Mesenteric fat pad (tissue), 1 donor: ENCODE measurements at places on chromosomes 12 and 14. TPM values are rescaled to one million over a fixed set of nuclear protein-coding genes. Genes with fewer than 3 reads are reported as not detected.

DNA sequence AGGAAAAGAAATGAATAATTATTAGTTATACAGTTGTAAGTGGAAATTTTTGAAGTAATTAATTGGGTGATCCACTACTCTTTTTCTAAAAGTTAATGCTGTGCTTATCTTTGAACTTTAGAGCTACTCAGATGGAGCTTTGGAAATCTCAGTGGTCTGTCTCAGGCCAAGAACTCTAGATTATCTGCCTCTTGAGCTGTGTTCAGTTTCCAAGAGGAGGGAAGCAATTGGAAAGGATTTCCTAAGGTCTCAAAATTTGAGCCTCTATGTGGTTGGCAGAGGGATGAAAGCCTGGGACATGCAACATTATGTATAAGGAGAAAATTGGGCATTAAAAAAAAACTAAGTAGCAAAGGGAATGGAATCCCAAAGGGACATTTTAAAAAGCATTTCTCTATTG lies 334.0 kb upstream of the PRICKLE1 start:
- no peak for DNase-seq

DNA sequence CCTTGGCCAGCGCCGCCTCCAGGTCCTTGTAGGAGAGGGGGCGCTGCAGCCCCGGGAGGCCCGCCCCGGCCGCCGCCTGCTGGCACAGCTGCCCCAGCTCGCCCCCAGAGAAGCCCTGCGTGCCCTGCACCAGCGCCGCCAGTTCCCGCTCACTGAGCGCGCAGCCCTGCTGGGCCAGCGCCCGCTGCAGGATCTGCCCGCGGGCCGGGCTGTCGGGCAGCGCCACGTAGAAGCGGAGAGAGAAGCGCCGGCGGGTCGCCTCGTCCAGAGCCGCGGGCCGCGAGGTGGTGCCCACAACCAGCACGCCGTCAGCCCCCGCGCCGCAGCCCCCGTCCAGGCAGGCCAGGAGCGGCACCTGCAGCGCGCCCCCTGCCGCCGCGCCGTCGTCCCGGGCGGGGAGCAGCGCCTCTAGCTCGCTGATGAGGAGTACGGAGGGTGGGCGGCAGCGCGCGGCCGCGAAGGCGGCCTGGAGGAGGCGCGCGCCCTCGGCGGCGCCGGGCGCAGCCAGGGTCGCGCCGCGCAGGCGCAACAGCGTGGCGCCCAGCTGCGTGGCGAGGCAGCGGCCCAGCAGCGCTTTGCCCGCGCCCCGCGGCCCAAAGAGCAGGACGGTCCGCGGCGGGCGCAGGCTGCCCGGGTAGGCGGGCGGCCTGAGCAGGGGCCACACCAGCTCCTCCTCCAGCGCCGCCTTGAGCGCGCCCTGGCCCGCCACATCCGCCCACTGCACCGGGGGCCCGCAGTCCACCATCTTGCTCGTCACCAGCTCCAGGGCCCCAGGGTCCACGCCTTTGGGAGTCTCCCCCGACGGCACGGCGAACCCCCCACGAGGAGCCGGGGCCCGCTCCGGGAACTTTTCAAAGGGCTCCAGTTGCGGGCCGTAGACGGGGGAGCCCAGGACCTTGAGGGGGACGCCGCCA lies 27.7 kb downstream of the FIGNL2 start:
- DNase-seq: no peak

GPR132 gene
- 4.5 TPM for total RNA-seq

- DNase-seq: no peak
Measured at GRCh38 chr14:28751467-28752058, 15.0 kb upstream of the FOXG1 start.

GRCh38 chr12:92210071-92210470 lies 64.4 kb upstream of the BTG1 start:
- no peak for DNase-seq

DNA sequence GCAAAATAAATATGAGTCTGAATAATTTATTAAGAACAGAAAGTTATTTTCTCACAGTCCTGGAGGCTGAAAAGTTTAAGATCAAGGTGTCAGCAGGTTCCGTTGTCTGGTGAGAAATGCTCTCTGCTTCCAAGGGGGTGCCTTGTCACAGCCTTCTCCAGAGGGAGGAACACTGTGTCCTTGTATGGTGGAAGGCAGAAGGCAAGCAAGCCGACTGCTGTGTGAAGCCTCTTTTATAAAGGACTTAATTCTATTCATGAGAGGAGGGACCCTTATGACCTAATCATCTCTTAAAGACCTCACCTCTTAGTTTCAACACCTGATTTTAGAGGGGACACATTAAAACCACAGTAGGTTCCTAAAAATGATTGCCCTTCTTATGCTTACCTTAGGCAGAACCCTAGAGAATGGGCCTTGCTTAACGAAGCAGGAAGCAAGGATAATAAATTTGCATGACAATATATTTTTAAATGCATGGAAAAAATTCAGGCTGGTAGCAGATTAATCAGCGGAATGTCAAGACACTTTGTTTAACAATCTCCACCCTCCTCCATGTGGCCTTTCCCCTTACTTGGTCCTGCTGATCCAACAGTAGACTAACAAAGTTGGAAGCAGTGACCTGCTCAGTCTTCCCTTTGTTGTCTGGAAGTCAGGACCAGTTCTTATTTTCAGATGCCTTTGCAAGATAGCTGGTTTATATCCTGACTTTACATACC lies 154.9 kb downstream of the DYRK2 start:
- no peak for DNase-seq

- DNase-seq: no peak
Measured at GRCh38 chr12:108603743-108604142, 5.9 kb upstream of the TMEM119 start.

SERPINA10 gene
- total RNA-seq: not detected

SLC17A8 gene
- not detected for total RNA-seq

DNA sequence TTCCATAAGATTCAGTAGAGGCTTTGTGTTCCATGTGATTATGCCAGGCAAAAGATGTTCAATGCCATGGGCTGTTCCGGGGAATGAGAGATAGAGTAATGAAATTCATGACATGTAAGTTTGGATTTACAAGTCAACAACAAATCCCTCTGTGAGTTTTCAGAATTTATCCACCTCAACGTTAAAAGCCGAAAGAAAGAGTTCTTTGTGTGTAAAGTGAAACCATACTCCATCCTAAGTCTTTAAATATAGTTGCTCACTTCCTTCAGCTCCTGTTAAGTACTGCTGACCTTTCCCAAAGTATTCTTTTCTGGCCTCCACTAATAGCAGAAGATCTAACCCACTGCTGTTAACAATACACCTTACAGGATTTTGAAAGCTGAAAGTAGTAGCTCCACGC lies 190.0 kb downstream of the TMX1 start:
- no peak for DNase-seq

GRCh38 chr12:122049827-122050226 lies 28.1 kb downstream of the BCL7A start:
- DNase-seq: no peak

SDR9C7 gene
- not detected for total RNA-seq

DNA sequence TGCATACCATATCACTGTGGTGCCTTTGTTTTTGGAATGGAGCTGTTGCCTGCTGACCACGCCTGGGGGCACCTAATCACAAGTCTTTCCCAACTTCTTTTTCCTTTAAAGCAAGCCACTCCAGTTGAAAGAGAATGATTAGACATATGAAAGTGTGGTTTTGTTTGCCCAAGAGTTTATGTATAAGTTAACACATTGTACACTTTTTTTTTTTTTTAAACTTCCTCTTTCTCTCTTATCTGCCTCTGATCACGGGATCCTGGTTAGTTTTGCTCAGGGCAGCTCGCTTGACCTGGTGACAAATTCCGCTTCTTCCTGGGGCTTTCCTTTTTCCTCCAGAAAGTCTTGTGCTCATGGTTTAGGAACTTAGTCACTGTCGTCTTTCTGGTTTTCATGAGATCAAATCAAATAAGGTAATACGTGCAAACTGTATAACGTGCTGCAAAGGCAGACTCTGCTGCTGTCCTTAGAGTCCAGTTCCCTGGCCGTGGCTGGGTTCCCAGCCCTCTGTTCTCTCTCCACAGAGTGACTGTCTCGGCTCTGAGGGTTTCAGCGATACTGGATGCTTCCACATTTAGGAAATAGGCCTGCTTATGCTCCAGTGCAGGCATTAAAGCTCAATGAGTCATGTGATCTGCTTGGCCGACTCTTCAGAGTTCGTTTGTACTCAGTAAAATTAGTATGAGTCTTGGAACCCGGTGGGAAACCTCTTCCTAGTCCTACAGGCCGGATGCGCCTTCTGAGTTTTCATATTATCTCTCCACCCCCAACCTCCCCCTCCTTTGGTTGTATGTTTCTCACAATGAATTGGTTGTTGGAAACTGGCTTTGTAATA lies 15.2 kb downstream of the RASSF3 start:
- no peak for DNase-seq

KRT1 gene
- total RNA-seq: not detected

- DNase-seq: no peak
Measured at GRCh38 chr14:64698903-64699302, 5.3 kb upstream of the PLEKHG3 start.

- DNase-seq: no peak
Measured at GRCh38 chr12:48986720-48987291, 8.7 kb downstream of the WNT1 start.

C12orf54 gene
- not detected for total RNA-seq

SLC25A47 gene
- total RNA-seq: not detected

- DNase-seq: no peak
Measured at GRCh38 chr14:51444353-51445000, 204.4 kb downstream of the TMX1 start.

HNRNPC gene
- 330 TPM for total RNA-seq

DNA sequence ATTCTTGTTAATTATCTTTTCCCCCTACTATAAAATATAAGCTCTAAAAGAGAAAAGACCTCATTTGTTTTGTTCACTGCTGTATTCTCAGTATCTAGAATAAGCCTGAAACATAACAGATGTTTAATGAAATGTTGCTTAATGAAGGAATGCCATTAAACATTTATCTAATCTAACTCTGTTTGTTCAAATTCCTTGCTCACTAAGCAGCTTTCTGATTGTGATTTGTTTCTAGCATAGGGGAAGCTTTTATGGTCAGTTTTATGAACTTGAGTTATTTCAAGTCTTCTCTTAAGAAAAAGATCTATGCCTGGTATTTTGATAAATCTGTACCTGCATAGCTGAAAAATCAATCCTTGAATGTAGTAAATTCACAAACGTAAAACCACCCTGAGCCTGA lies 308.6 kb downstream of the CCDC91 start:
- DNase-seq: no peak

- no peak for DNase-seq
Measured at GRCh38 chr14:58878439-58879139, 240.8 kb downstream of the DACT1 start.

BIN2 gene
- total RNA-seq: 14.4 TPM

- DNase-seq: no peak
Measured at GRCh38 chr12:72219937-72220336, 52.2 kb upstream of the TRHDE start.

DNA sequence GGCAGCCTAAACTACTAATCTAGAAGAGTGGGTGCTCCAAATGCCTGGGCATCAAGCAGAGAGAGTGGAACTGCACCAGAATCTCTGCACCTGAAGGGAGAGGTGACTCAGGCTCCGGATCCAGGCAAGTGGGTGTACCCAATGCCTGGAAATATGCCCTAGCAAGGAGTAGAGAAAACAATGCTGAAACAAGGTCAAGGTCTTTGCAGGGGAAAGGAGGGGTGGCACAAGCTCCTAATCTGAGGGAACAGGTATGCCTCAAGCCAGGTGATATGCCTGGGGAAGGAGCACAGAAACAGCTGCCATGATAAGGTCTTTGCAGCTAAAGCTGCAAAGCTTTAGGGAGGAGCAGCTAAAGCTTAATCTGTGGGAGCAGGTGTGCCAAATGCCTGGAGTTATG lies 136.0 kb upstream of the KITLG start:
- DNase-seq: no peak

- DNase-seq: no peak
Measured at GRCh38 chr14:106845286-106846087, 1319.1 kb downstream of the TMEM121 start.

INSM2 gene
- not detected for total RNA-seq

DNA sequence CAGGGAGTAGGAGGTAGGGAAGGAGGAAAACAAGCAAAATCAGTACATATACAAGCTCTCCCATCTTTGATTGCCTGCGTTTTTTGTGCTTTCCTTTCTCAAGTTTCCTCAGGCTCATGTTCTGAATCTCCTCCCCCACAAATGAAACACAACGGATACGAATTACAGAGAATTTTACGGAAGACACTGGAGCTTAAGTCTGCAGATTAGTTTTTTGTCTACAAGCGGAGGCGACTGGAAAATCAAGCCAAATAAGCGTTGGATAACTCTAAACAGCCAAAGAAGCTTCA lies 612 bp downstream of the WBP11 start:
- DNase-seq: no peak

C14orf180 gene
- 25.5 TPM for total RNA-seq

DNA sequence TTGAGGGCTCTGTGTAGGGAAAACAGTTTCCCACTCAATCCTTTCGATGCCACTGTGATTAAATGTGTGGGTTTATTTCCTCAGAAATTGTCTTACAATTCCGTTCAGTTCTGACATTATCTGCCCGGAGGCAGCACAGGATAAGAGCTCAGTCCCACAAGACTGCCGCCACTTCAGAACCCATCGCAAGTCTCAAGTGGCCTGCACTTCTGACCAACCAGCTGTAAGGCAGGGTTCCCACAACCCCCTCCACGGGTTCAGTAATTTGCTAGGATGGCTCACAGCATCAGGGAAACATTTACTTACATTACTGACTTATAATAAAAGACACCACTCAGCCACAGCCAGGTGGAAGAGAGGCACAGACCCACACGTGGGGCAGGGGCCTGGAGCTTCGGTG lies 17.2 kb downstream of the BDKRB2 start:
- no peak for DNase-seq

SERPINA12 gene
- not detected for total RNA-seq

- no peak for DNase-seq
Measured at GRCh38 chr14:103593577-103593976, 30.8 kb downstream of the COA8 start.

TAS2R8 gene
- total RNA-seq: not detected

GRCh38 chr12:51785906-51786305 lies 62.6 kb downstream of the FIGNL2 start:
- no peak for DNase-seq

- no peak for DNase-seq
Measured at GRCh38 chr14:20184181-20184580, 6.5 kb upstream of the OR11G2 start.

SIX1 gene
- total RNA-seq: 2.6 TPM

DNA sequence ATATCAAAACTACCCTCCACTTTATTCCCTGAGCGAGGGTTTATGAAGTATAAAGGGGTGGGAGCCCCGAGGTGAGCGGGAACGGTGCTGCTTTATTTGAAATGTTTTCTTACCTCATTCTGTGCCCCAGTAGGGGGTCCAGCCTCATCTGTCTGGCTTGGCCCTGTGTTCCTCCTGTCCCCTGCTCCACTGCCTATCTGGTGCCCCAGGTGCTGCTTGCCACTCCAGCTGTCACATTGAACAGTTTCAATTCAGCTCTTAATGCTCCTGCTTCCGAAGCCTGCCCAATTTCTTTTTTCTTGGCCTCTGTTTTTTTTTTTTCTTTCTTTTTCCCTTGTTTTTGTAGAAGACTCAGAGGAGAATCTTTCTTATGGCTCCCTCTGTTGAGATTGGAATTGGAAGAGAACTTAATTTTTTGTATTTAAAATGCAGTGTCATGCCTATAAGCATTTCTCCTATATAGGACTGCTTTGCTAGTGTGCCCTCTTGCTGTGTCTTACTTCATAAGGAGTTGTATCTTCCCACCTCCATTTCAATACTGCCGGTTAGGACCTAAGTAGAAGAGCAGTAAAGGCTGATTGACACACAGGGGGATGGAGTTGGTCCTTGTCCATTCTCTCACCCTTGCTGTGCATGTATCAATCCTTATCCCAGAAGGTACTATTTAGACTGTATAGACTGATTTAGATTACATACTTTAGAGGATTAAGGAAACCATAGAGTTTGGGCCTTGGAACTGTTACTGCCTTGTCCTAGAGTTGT lies 2.3 kb downstream of the ATXN7L3B start:
- DNase-seq: no peak
